ENCODE measurements at places on chromosomes 6 and 20. TPM values are rescaled to one million over a fixed set of nuclear protein-coding genes. Genes with fewer than 3 reads are reported as not detected.
A peak's percentile ranks its signal among the peaks of the same experiment; 100 is the strongest.

Gene GSTA3
- not detected for total RNA-seq

DNA sequence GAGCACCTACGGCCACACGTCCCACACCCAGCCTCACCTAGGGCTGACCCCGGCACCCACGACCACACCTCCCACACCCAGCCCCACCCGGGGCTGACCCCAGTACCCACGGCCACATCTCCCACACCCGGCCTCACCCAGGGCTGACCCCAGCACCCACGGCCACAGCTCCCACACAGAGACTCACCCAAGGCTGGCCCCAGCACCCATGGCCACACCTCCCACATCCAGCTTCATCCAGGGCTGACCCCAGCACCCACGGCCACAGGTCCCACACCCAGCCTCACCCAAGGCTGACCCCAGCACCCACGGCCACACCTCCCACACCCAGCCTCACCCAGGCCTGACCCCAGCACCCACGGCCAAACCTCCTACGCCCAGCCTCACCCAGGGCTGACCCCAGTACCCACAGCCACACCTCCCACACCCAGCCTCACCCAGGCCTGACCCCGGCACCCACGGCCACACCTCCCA is 36.7 kb downstream of the NINL start:
- no peak overlapping the region for H3K4me3 ChIP-seq
- H3K4me1 ChIP-seq = no peaks in the 10 kb centered on the region
- no peak for DNase-seq
- no peaks in the 10 kb centered on the region for H3K36me3 ChIP-seq

Gene GNAS-AS1
- 0.61 TPM for total RNA-seq

GRCh38 chr20:8764344-8764962 is 304.4 kb upstream of the PLCB4 start:
- no peak overlapping the region for H3K27ac ChIP-seq
- H3K4me3 ChIP-seq = no peak overlapping the region
- no peak for DNase-seq
- no peaks in the 10 kb centered on the region for H3K27me3 ChIP-seq
- H3K4me1 ChIP-seq = no peaks in the 10 kb centered on the region
- no peaks in the 10 kb centered on the region for H3K36me3 ChIP-seq

DNA sequence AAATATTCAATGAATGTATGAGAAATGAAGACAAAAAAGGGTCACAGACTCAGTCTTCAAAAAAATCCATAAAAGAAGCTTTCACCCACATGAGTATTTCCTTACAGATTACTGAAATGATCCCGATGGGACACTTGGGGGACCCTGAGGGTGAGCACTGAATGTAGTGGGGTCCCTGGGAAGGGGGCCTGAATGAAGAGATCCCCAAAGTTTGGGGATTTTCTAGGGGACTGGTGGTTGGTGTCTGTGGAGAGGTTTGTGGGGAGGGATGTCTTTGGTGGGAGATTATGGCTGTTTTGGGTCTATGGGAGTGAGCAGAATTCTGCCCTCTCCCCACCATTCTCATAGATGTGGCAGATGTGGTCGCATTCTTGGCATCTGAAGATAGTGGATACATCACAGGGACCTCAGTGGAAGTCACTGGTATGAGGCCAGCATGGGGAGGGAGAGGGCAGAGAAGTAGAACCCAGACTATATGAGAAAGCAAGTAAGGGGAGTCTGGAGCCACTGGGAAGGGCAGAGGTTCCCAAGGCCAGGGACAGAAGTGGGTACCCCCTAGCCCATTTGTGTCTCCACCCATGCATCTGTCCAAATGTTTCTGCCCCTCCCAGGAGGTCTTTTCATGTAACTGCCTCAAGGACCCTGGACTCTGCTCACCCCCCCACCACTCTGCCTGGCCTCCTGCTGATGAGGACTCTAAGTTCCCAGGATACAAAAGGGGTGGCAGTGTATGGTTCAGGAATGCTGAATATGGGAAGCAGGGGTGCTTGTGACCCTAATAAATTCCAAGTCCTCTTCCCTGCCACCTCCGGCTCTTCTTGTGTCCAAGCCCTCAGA is 1.8 kb downstream of the HSD17B8 start:
- H3K4me1 ChIP-seq = peaks cover 11% of the 10 kb centered on the region
- H3K27me3 ChIP-seq = no peaks in the 10 kb centered on the region
- DNase-seq = no peak

DNA sequence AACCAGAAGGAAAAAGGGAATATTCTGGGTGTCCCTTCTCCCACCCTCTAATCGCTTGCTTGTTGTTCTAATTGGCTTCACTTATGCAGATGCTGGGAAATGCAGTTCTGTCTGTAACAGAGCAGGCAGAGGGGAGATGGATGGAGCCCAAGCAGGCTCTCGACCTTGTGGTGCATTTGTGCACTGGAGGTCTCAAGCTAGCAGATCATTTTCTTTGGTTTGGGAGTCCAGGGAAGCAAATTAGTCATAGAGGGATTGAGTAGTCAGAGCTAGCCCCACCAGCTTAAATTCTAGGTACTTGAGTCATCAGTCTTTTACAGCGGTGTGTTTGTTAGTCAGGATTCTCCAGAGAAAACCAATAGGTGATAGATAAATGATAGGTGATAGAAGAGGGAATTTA is 234.7 kb upstream of the ECI2 start:
- H3K27me3 ChIP-seq = no peaks in the 10 kb centered on the region
- H3K36me3 ChIP-seq = no peaks in the 10 kb centered on the region
- H3K4me1 ChIP-seq = no peaks in the 10 kb centered on the region
- H3K27ac ChIP-seq = no peak overlapping the region
- DNase-seq = no peak
- H3K4me3 ChIP-seq = no peak overlapping the region

DNA sequence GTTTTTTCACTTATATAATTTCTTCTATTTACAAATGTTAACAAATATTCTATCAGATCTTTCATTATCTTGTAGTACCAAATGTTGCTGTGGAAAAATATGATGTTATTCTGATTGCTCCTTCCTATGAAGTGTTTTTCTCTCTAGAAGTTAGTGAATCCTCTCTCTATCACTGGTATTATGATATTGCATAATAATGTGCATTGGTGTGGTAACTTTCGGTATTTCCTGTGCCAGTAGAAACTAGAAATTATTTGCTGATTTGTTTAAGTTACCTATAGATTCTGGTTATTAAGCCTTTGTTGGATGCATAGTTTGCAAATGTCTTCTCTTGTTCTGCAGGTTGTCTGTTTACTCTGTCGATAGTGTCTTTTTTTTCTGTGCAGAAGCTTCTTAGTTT is 342.5 kb downstream of the CENPW start:
- no peak overlapping the region for H3K4me3 ChIP-seq
- no peaks in the 10 kb centered on the region for H3K36me3 ChIP-seq
- no peaks in the 10 kb centered on the region for H3K4me1 ChIP-seq
- no peak for DNase-seq

GRCh38 chr20:48904566-48905296 is 16.8 kb upstream of the ARFGEF2 start:
- DNase-seq = no peak
- H3K4me1 ChIP-seq = no peaks in the 10 kb centered on the region
- H3K36me3 ChIP-seq = no peaks in the 10 kb centered on the region
- H3K4me3 ChIP-seq = no peak overlapping the region
- no peaks in the 10 kb centered on the region for H3K27me3 ChIP-seq

DNA sequence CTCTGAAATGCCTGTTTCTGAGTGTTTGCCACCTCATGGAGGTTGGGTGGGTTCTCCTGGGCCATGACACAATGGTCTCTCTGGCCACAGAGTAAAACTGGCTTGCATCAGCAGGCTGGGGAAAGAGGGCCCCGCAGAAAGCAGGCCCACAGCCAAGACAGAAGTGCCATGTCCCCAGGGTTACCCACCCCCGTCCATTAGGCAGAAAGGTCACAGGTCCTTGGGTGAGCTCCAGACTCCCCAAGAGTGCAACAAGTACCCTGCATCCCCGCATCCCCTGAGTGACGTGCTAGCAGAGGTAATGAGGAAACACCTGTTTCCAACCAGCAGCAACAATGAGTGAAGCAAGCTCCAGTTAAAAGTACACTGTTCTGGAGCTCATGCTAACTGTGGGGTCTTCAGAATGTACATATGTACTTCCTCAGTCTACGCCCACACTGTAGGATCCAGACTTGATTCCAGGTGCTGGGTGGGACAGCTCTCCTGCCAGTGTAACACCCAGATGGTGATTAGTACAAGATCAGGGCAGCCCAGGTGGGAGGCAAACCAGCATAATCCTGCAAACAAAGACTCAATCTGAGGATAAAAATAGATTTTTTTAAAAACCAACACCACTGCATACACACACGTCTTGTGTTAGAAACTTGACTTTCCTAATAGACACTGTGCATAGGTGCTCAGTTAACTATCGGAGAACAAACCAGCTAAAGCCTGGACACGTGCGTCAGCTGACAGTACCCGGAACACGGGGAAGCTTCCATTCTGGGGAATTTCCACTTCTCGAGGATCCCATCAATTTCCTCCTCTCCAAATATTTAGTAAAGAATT is 31.5 kb downstream of the RRBP1 start:
- DNase-seq = peak; percentile 34
- H3K27ac ChIP-seq = no peak overlapping the region
- peaks cover 4% of the 10 kb centered on the region for H3K36me3 ChIP-seq
- H3K4me1 ChIP-seq = peaks cover 57% of the 10 kb centered on the region
- no peak overlapping the region for H3K4me3 ChIP-seq

Gene SLC35D3
- not detected for total RNA-seq

Gene TFAP2D
- total RNA-seq = not detected

DNA sequence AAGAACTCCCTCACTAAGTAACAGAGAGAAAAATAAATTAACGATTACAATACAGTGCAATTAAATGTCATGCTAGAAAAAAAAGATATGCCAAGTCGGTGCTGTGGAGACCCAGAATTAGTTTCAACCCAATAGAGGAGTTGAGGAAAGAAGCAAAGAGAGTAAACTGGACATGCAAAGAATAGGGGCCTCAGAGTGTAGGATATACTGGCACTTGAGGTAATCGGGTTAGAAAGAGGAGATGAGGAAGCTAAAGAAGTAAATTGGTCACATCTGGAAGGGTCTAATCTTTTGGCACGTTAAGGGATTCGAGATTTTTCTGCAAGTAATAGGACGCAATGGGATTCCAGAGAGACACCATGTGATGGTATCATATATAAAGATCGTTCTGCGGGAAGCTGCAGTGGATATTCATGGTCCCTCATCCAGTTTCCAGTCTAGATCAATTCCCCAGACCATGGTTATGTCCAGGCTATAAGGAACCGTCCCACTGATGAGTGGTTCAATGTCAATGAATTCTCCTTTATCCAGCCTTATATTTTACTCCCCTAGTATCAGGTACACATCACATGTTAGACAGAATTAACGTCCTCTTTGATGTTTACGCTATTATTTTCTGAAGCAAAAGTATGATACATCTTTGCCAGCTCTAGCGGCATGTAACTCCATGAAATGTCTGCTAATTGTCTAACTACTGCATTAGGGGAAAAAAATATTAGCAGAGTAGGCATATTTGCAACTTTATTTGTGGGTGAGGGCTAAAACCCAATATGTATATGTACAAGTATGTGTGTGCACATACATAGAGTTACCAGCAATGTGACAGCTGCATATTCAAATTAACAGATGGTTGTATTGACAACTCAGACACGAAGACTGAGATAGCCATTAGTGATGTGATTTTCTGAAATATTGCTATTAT is 1.1 kb upstream of the TBC1D32 start:
- H3K4me1 ChIP-seq = no peaks in the 10 kb centered on the region
- H3K27me3 ChIP-seq = no peaks in the 10 kb centered on the region
- no peaks in the 10 kb centered on the region for H3K36me3 ChIP-seq
- H3K27ac ChIP-seq = peak overlapping the region; percentile 99

Gene DBNDD2
- total RNA-seq = 17.8 TPM

Gene CYP39A1
- 3.5 TPM for total RNA-seq

Gene FOXS1
- not detected for total RNA-seq

GRCh38 chr6:101716810-101717209 is 323.3 kb downstream of the GRIK2 start:
- no peak overlapping the region for H3K27ac ChIP-seq
- no peaks in the 10 kb centered on the region for H3K4me1 ChIP-seq
- no peak overlapping the region for H3K4me3 ChIP-seq
- no peak for DNase-seq

DNA sequence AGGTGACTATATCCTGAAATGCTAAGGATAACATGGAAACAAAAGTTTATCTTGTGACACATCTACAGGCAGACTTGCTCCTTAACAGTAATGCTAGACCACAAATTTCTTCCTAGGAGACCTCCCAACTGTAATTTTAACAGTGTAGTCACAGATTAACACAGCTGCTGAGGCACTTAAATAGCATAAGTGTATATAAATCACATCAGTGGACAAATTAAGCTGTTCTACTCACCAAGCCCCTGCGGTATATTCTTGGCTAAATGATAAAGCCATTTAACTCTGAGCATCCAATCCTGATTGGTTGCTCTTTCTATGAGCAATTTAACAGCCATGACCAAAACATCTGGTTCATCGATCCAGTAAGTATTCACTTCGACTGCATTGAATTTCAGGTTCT is 73.3 kb upstream of the LYRM2 start:
- no peaks in the 10 kb centered on the region for H3K36me3 ChIP-seq
- DNase-seq = no peak
- no peaks in the 10 kb centered on the region for H3K4me1 ChIP-seq
- no peak overlapping the region for H3K27ac ChIP-seq
- H3K27me3 ChIP-seq = no peaks in the 10 kb centered on the region
